ENCODE measurements at places on chromosomes 2 and 18.

- DNase-seq = no peak
Measured at GRCh38 chr2:2286592-2286991, 44.5 kb downstream of the MYT1L start.

GRCh38 chr2:122749405-122749804, 994.0 kb downstream of the TSN start:
- DNase-seq = no peak

GRCh38 chr2:238652771-238653157, 195.1 kb upstream of the TWIST2 start:
- DNase-seq = no peak

- DNase-seq = no peak
Measured at GRCh38 chr18:79608535-79608934, 71.1 kb upstream of the CTDP1 start.

DNA sequence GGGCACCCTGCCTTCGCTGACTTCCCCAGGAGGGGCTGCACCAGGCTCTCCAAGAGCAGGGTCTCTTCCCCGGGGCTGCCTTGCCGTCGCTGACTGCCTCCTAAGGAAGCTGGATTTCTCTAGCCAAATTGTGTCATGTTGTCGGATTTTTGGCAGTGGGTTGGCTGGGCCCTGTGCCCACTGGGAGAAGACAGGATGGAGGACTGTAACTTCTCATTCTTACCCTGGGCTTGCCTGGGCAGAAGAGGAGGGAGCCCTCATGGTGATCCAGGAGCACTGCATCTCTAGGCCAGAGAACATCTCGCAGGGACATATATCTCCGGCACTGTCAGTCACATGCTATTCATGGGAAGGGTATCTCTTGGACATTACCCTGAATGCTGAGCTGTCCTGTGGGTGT, 6.3 kb downstream of the MYO7B start:
- DNase-seq = no peak

DNA sequence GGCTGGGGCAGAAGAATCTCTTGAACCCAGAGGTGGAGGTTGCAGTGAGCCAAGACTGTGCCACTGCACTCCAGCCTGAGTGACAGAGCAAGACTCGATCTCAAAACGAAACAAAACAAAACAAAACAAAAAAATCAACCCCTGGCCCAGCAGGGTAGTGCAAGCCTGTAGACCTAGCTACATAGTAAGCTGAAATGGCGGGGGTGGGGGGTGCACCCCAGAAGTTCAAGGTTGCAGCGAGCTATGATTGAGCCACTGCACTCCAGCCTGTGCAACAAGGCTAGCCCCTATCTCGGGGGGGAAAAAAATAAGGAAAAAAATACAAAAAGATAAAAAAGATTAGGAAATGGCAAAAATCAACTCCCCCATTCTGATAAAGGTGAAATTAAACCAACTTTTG, 6.4 kb downstream of the ATL2 start:
- DNase-seq = no peak

DNA sequence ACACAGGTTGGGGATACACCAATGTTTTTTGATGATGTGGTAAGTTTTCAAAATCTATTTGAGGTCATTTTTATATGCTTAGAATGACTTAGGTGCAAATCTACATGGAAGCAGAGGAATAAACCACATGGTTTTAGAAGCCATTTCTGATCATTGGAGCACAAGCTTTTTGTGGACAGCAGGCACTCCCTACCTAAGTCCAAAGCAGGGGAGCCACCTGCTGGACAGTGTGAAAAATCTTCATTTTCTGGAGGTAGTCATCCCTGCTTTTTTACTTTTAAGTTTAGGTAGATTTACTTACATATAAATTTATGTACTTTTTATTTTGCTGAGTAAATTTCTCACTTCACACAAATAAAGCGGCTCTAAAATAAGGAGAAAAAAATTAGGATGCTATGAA, 323.2 kb downstream of the PLCL1 start:
- DNase-seq = peak; percentile 68

- no peak for DNase-seq
Measured at GRCh38 chr2:208638059-208638458, 231.5 kb downstream of the PTH2R start.

- DNase-seq = no peak
Measured at GRCh38 chr2:148988337-148988736, 50.2 kb upstream of the LYPD6B start.

GRCh38 chr18:9755615-9756014, 47.5 kb downstream of the RAB31 start:
- DNase-seq = no peak

DNA sequence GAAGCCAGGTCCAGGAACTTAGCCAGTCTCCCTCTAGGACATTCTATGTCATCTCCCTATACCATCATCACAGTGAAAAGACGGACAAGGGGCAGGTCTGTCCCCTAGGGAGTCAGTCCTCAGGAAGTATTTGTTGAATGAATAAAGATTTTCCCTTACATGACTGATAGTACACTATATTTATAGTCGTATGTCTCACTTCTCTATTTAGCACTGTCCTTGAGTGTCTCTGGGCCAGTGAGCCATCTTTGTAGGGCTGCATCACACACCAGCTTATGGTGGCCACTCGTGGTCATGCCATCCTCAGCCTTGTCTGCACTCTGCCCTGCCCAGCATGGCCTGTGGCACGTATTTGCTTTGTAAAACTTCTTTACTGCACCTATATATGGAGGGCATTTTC, 25.8 kb downstream of the PTPN18 start:
- DNase-seq = no peak

DNA sequence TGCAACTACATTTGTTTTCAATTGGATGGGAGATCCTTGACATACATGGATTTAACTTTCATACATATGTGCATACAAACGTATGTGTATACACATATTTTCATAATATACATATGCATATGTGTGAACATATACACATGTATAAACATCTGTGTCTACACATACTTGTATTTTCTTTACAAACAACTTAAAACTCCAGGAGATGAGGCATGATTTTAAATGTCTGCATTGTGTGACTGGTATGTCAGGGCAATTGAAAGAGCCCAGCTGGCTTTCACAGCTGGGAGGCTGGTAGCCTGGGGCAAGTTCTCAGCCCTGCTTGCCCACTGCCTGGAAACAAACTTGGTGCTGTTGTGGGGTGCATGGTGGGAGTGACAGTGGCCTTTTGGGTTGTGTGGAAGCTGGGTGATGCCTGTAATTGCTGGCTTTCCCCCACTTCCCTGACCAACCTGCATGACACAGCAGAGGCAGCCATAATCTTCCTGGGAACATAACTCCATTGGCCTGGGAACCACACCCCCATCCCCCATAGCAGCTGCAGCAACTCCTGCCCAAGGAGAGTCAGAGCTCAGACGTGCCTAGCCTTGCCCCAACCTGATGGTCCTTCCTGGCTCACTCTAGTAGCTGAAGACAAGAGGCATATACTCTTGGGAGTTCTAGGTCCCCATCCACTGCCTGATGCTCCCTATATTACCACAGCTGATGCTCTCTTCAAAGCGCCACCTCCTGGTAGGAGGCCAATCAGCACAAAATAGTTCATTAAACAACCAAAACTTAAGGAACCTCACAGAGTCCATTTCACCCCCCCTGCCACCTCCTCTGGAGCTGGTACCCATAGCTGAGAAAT, 158.3 kb downstream of the CERS6 start:
- no peak for DNase-seq

GRCh38 chr2:30179536-30179935, 32.7 kb downstream of the YPEL5 start:
- no peak for DNase-seq

GRCh38 chr2:216698895-216699294, 3.5 kb upstream of the IGFBP5 start:
- peak; percentile 24 for DNase-seq

GRCh38 chr2:70580352-70580751, 26.7 kb upstream of the TGFA start:
- peak; percentile 72 for DNase-seq

DNA sequence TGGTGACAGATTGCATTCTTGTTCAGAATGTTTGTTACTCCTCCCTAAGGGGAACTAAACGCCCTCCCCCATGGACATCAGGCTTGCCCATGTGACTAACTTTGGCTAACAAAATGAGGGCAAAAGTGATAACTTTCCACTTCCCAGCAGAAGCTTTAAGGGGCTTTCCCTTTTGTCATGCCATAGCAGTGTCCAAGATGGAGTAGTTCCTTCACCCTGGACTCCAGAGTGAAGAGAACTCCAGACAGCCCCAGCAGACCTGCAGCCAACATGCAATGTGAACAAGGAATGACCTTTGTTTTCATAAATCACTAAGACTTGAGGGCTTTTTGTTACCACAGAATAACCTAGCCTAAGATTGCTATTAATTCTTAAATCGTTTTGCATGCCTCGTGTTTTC, 163.5 kb downstream of the ZEB2 start:
- no peak for DNase-seq
